ENCODE measurements at places on chromosomes 3 and 15.

DNA sequence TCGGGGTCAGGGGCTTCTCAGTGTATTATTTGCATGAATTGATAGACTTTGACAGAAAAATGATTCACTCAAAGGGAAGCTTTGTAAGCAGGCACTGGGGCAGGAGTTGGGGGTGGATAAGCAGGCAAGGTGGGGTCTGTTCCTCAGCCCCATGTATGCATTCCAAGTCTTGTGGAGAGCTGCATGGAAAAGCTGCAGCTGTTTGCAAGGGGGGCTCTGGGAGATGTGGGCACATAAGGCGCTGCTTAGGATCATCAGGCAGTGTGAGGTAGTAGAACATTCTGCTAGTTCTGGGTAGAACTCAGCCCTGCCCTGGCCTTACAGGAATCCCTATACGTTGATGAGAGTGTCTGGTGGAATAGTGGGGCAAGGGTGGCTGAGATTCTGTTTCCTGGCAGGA lies 154.2 kb upstream of the LRIG1 start:
- no peak for DNase-seq

- DNase-seq, result no peak
These were observed 77.5 kb upstream of the FBN1 start for GRCh38 chr15:48722764-48723661.

DNA sequence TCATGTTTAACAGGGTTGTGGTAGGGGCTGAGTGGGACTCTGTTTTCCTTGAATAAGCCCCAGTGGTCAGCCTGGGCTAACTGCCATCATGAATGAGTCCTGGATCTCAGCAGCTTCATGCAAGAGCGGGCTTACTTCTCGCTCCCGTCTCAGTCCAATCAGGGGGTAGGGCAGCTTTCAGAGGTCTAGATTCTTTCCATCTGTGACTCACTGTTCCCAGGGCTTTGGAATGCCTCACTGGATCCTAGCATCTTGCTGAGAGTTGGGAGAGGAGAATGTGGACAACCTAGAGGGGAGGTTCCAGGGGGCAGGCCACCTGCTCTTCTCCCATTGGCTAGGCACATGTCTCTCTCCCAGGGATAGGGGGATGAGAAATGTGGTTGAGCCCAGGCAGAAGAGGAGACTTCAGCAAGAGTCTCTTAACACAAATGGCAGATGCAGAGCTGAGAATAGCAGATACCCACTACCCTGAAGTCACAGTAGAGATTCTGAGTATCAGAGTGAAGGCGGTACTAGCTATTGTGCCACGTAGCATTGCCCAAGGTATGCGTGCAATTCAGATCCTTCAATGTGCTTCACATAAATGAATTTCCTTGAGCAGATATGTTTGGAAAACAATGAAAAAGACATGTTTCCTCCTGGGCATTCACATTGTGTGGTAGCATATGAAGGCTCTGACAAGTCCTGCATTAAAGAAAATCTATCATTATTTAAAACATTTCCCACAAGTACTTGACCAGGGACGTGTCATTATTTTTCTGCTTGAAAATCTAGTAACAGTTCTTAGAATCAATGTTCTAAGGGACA lies 257.7 kb upstream of the PROK2 start:
- no peak for DNase-seq

DNA sequence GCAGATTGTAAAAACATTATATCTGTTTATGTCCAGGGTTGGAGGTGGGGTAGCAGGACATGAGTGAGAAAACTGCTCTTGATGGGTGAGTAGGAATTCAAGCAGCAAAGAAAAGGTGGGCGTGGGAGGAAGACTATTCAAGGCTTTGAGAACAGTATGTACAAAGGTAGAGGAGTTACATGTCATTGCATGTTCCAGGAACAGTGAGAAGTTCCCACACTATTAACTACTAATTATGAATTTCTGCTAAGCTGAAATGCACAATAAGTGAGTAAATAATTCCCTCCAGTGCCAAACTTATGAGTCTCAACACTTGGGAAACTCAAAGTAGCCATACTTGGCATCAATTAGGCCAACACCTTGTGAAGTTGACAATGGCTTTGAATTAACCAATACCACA lies 80.1 kb downstream of the SRGAP3 start:
- DNase-seq, result no peak

DNA sequence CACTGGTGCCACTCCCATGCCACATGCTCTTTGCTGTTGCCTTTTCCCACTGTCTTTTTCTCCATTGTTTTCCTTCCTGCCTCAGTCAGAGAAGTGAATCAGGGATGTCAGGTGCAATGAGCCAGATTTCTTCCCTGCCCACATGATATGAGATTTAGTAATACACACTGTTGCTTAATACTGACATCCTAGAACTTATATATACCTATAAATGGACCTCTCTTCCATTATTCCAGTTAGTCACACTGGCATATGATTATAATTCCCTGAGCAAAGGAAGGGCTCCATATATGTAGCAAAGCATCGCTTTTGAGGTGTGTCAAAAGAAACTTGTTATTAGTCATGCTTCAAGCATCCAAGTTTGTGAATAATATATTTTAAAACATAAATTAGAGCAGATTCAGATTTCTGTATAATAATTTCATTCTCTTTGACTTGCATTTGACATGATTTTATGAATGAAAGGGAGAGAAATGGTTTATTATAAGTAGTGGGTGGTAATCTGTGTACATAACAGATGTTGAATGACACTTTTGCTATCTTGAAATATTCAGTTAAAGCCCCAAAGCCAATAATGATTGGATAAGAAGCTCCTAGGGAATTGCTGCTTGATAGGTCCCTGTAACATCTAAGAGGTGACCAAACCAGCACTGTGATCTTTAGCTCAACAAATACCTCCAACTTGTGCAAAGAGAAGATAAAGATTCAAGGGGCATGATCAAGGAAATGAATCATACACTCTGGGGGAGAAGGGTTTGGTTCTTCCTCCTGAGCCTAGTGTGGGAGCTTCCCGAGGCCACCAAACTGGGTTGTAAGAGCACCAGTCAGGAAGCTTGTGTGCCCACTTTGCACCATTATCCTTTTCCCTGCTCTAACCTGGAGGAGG lies 48.6 kb downstream of the CHST2 start:
- DNase-seq, result no peak

DNA sequence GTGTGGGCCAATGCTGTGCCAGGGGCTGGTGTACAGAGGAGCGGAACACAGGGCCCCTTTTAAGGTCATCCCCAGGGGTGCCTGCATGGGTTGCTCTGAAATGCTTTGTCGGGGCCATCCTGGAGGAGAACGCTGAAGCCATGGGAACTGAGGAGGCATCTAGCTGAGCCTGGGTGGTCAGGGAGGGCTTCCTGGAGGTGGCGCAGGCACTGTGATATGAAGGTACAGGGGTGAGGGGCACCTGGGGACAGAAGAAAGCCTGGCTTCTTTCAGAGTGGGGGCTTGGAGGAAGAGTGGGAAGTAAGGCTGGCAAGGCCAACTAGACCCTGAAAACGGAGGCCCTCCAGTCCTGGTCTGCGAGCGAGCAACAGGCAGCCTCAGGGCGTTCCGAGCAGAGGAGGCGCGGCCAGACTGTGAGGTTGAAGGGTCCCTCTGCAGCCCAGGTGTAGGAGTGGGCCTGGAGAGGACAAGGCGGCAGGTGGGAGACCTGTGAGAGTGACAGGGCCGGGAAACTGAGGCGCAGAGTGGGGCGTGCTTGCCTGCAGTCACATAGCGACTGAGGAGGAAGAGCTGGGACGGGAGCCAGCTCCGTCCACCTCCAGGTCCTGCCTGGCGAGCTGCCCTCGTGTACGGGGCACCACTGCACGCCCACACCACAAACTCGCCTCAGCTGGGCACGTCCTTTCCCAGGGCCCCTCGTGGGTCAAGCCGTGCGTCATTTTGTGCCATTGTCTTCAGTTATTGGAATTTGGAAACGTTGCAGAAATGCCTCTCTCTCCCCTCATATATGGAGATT lies 4.1 kb downstream of the FBLN2 start:
- no peak for DNase-seq

- no peak for DNase-seq
These were observed 574.8 kb downstream of the CADM2 start for GRCh38 chr3:85533586-85533985.

DNA sequence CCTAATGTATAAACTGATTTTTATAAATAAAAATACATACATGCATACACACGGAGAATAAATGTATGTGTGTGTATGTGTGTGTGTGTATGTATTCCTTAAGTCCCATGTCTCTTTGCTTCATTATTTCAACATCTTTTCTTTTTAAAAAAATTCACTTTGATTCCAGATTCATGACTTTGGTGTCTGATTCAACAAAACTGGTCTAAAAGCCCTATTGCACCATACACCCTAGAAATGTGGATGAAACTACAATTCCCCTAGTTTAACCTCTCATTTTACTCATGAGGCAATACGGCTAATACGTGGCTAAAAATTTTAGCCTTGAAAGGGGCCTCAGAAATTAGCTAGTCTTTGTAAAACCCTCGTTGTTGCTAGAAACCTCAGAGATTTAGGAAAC lies 228.1 kb downstream of the ADAMTS9 start:
- no peak for DNase-seq

Data from sciatic nerve (tissue), 2 donors.